ENCODE measurements at places on chromosomes 3 and 15. TPM values are rescaled to one million over a fixed set of nuclear protein-coding genes. Genes with fewer than 3 reads are reported as not detected.

ESYT3 gene
- not detected for total RNA-seq

TTLL13 gene
- 0.04 TPM for total RNA-seq

GRM7 gene
- total RNA-seq: 0.14 TPM

CACNA2D2 gene
- not detected for total RNA-seq

KBTBD12 gene
- total RNA-seq: not detected

GRM2 gene
- total RNA-seq: 0.18 TPM

GP5 gene
- 0.07 TPM for total RNA-seq

ECE2 gene
- total RNA-seq: not detected

All from pulmonary artery endothelial cell (primary cell).